ENCODE measurements at places on chromosomes 11 and 22. TPM values are rescaled to one million over a fixed set of nuclear protein-coding genes. Genes with fewer than 3 reads are reported as not detected.

GRCh38 chr11:113113801-113114704 is 152.8 kb downstream of the NCAM1 start:
- no peak for DNase-seq

DNA sequence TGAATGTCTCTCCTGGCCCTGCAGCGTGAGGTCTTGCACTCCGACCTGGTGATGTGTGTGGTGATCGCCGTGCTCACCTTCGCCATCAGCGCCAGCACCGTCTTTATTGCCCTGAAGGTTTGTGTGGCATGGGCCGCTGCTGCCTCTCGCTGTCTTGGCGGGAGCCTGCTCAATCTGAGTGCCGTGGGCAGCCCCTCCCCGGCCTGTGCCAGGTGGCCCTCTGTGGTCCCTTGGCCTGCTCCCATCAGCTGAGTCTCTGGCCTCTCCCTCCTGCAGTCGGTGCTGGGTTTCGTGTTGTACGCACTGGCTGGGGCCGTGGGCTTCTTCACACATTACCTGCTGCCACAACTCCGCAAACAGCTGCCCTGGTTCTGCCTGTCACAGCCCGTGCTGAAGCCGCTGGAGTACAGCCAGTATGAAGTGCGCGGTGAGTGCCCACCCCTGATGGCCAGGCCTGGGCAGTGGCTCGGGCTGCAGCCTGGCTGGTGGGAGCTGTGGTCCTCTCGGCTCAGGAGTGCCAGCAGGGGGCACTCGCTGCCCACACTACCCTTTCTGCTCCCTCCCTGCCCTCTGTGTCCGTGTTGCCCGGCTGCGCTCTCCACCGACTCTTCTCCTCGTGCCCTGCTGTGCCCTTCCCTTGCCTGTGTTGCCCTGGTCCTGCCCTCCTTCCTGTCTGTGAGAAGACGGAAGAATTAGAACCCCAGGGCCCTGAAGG is 10.2 kb downstream of the PCNX3 start:
- DNase-seq = peak; percentile 73

GRCh38 chr11:27421819-27422494 is 50.6 kb downstream of the LGR4 start:
- no peak for DNase-seq

DNA sequence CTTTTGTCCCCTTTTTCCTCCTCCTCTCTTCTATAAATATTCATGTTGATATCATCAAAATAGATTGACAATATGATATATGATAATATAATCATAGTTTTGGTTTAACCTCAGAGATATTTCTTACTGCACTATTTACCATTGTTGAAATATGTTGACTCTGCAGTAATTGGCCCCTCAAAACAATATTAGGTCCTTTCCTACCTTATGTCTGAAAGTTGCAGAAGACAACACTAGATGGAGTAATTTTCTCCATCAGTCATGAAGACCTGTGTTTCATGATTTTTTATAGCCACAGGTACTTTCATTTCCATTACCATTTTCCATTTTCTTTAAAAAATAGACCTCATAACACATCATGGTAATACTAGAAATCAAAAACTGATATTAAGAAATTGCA is 284.4 kb downstream of the LUZP2 start:
- DNase-seq = no peak

DNA sequence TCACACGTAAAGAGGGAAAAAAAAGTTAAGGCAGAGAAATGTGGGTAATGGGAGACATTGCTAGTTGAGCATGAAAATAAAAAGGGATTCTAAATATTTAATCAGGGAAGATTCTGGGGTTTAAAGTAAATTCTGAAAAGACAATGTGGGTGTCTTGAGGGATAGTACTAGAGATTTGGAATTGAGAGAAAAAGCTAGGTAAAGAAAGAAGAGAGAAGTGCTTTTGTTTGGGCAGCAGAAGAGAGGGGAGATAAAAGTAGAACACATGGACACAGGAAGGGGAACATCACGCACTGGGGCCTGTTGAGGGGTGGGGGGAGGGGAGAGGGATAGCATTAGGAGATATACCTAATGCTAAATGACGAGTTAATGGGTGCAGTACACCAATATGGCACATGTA is 3.5 kb upstream of the YPEL4 start:
- no peak for DNase-seq

F2 gene
- total RNA-seq = not detected

LRRC75B gene
- total RNA-seq = 0.84 TPM

- no peak for DNase-seq
Measured at GRCh38 chr22:17955590-17956379, 68.6 kb downstream of the MICAL3 start.

KCNE3 gene
- total RNA-seq = not detected

DNA sequence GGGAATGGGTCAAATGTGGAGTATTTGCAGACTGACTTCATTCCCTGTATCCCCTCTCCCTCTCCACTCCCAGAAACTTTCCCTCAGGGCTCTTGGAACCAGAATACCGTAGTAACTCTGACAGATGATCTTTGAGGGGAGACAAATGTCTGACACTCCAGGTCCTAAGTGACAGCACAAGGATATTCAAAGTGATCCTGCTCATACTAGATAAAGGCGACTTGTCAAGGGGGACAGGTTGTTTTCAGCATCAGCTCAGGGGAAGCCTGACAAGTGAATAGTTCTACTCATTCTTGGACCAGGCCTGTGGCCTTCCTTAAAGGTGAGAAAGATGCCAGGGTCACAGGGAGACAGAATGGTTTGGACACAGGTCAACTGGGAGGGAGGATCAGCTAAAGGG is 92.8 kb downstream of the NXPE2 start:
- no peak for DNase-seq

GRCh38 chr11:70207531-70208131 is 4.5 kb downstream of the FADD start:
- DNase-seq = no peak
